ENCODE measurements at places on chromosomes 7 and 10.

- DNase-seq, result peak; percentile 15
Observed at GRCh38 chr7:1520539-1521234, 9.8 kb upstream of the MAFK start.

- peak; percentile 13 for DNase-seq
Observed at GRCh38 chr7:144027974-144028373, 20.8 kb upstream of the OR2A5 start.

DNA sequence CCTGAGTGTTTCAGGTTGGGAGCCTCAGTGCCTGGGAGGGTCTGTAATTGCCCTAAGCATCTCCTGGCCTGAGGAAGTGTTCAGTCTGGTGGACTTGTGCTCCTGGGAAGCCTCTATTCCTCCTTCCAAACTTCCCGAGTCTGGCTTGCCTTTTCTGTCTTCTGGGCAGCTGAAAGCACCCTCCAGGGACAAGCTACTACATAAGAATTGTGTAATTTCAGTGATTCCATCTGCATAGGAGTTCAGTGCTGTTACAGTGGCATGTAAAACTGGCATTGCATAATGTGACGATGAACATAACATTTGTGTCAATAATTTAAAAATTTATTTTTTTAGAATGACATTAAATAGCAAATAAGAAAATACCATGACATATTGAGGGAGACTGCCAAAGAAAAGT lies 109.3 kb downstream of the AOAH start:
- DNase-seq, result no peak

GRCh38 chr10:123537188-123537961 lies 128.8 kb upstream of the GPR26 start:
- no peak for DNase-seq

DNA sequence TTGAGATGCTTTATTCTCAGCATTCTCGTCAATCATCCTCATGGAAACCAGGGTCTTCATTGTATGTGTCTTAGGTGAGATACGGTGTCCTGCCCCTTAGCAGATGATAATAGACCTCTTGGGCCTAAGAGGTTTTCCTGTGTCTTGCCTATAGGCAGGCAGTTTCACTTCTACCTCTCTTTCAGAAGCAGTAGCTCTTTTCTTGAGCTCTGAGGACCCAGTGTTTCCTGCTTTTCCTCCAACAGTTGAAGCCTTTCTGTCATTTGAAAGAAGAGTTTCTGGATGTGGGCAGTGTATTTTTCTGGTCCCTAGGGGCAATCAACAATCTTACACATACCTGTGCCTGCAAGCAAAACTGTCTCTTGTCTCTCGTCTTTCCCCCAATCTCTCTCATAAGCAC lies 1550.3 kb upstream of the LRRTM3 start:
- no peak for DNase-seq

DNA sequence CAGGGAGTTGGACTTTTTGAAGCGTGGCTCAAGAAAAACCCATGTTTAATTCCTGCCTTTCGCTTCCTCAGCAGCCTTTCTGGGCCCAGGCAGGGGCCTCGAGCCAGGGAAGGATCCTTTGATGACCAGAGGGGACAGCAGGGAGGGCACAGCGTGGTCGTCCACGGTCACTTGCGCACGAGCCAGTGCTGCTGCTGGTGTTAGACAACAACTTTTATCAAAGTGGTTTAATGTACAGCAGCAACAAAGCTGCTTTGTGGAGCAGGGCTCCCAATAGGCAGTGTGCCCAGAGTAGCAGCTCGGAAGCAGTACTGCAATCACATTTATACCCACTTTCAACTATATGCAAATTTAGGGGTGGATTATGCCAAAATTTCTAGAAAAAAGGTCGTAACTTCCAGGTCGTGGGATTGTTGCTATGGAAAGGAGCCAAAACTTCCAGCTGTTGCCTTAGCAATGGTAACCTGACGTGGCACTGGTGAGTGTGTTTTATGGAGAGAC lies 6.1 kb downstream of the GIMAP1 start:
- DNase-seq, result no peak

DNA sequence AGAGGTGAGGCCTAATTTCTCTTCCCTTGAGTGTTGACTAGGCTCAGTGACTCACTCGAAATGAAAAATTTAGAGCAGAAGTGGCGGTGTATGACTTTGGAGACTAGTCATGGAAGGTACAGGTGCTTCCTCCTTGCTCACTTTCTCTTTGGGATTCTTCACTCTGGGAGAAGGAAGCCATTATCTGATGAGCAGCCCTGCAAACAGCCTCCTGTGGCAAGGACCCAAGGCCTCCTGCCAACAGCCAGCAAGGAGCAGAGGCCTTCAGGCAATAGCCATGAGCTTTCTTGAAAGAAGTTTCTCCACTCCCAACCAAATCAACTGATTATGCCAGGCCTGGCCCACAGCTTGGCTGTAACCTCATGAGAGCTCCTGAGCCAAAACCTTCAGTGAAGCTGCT lies 369.6 kb upstream of the VWC2 start:
- no peak for DNase-seq

GRCh38 chr7:52088008-52088901 lies 771.6 kb upstream of the COBL start:
- DNase-seq, result no peak

GRCh38 chr7:129072479-129073011 lies 17.6 kb upstream of the TNPO3 start:
- DNase-seq, result no peak

DNA sequence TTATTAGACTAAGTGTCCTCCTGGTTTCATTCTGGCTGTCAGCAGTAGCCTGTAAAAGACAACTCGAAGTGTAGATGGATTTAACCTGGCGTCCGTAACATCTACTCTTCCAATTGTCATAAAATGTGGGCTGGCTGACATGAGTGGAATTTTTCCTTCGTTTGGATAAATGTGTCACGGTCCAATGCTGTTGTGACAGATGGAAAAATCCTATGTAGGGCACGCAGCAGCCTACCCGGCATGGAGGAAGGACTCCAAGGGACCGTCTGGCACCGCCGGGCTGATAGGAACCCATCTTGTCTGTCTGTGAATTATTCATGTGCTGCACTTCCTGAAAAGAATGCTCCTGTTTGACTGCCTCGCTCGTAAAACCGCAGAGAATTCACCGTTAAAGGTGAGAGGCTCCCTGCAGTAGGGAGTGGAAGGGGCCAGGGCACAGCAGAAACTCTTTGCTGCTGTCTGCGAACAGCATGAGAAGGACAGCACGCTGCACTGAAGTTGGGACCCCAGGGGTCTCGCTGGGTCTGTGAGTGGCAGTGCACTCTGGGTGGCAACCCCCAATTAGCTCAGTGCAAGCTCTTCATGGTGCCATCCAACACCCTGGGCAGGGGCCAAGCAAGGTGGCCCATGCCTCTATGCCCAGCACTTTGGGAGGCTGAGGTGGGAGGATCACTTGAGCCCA lies 1.6 kb upstream of the ORAI2 start:
- DNase-seq, result peak; percentile 17

GRCh38 chr7:50584386-50584785 lies 19.2 kb upstream of the DDC start:
- no peak for DNase-seq

DNA sequence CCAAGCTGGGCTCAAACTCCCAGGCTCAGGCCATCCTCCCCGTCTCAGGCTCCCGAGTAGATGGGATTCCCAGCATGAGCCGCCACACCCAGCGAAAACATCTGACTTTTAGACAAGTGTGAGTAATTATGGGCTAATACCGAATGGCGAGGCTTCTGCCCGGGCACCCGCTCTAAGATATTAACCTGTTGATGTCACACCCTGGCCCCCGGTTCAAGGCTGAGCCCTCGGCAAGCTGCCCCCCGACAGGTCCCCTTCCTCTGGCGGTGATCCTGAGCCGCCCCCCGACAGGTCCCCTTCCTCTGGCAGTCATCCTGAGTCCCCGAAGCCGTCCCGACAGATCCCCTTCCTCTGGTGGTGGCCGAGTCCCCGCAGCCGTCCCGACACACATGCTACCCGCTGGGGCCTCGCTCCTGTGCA lies 5.2 kb downstream of the PSMG3 start:
- DNase-seq, result peak; percentile 59

DNA sequence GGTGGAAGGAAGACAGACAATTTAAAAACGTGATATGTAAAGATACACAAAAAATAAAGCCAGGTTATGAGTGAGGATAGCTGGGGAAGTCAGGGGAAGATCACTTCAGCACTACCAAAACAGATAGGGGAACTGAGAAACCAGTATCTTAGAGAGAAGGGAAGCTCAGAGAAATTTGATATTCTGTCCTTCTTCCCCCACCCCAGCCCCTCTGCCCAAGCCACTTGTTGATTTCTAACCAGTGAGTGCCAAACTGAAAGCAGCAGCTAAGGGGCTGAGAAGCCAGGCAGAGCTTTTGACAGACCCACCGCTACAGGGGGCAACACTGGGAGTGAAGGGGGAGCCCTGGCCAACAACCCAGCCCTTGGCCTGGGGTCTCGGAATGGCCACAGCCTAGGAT lies 9.1 kb upstream of the SLC29A3 start:
- no peak for DNase-seq
